ENCODE measurements at places on chromosomes 6 and 20.

DNA sequence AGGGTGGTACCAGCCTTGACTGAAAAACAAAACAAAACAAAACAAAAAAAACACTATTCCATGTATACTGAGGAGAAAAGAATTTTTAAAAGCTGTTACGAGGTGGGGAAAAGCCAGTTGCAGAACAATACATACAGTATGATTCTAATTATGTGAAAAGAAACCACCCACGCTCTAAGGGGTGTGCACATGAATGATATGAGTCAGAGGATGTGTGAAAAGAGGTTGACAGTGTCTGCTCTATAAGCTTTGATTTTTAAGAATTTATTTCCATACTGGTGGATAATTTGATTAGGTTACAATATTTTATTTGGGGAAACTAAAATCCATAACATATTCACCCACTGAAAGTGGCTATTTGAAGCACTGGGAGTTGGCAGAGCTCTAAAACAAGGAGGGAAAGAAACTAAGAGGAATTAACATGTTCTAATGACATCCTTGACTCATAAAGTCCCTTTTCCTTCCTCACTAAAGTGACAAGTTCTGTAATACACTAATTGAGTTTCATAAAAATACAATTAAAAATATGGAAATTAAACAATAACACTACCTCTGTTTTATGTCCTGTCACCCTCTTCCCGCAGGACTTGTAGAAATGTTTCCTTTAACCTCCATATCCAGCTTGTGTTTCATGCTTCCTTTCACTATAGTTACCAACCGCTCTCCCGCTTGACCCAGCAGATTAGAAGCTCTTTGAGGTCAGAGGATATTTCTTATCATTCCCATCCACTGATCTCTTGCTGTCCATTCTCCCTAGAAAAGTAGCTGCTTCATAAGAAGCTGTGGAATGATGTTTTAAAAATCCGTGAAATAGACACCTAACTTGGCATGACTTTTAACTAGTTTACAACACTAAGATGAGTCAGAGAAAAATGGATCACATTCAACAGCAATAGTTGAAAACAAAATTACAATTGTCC is 118.6 kb upstream of the CCDC28A start:
- no peak for DNase-seq

DNA sequence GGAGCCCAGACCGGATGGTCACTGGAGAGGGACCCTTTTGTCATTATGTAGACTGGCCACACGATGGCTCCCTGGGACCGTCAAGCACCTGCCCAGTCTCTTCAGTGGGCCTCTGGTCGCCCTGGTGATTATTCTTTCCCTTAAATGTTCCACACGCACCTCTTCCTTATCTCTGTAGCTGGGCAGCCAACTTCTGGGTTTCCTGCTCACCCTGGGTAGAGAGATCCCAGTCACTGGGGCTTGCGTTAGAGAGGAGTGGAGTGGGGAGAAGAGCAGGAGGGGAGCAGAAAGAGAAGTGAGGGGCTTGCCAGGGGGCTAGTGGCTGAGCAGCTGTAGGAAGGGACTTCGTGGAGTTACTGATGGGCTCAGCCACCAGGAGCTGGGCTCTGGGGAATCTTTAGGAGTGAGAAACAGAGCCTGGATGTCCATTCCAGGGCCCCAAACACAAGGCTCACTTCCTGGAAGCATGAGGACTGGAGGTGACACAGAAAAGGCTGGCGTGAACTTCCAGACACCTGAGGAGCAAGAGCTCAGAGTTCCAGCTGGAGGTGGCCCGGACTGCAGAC is 150.1 kb downstream of the DHX35 start:
- peak; percentile 5 for DNase-seq

DNA sequence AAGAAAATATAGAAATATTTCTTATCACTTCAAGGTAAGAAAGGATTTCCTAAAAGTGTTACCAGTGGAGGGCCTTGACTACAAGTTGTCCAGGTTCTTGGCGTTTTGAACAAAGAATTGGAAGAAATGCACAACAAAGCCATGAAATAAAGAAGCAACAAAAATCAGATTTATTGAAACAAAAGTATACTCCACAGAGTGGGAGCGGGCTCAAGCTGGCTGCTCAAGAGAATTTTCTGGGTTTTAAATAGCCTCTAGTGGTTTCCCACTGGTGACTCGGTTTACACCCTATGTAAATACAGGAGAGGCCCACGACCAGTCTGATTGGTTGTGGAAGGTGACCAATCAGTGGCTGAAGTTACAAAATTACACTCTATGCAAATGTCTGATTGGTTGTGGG is 64.2 kb downstream of the SAMD3 start:
- no peak for DNase-seq

DNA sequence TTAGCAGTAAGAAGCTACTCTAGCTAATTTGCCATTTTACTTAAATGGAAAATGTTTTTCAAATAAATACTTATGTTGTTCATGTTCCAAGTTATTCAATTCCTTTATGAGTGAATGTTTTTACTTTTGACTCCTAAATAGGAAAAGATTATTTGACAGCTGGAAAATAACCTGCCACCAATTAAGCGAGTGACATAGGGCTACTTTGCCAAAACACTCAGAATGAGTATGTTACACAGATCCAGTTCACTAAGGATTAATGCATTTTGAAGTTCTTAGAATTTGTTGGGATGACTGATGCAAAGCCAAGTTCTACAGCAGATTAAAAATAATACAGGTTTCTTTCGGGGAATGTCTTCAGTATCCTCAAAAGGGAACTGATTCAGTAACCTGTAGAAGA is 144.4 kb downstream of the ADGRG6 start:
- no peak for DNase-seq

- no peak for DNase-seq
These were observed 187.5 kb downstream of the BACH2 start for GRCh38 chr6:90109141-90109540.

- no peak for DNase-seq
These were observed 36.7 kb upstream of the CHD6 start for GRCh38 chr20:41654884-41655283.

DNA sequence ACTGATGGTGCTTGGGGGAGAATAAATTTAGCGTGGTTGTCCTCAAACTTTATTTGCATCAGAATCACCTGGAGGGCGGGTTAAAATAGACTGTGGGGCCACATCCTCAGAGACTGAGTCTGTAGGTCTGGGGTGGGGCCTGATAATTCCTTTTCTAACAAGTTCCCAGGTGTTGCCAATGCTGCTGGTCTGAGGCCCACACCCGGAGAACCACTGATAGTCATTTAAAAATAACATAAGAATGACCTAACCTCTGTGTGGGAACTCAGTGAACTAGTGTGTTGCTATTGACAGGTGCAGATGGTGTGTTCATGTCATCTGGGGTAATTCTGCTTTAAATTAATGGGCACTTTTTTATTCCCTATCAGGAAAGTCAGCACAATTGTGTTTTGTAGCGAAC is 64.8 kb downstream of the RTN4IP1 start:
- no peak for DNase-seq

DNA sequence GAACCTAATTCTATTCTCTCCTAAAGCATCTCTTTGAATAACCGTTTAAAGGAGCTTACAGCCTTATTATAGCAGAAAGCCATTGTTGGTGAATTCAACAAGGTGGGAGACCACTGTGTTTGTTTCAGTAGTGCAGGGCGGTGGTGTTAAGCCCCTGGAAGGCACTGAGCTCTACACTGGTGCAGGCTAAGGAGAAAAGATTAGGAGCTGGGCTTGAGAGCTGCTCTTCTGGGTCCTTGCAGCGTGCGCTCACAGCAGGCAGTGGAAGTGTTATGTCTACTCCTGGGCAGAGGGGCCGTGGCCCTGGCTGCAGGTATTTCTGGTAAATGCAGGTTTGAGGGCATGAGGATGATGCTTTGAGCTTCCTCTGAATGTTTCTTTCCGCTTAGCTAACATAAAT is 361.2 kb downstream of the RNF144B start:
- no peak for DNase-seq

GRCh38 chr6:156021746-156022396 is 566.2 kb upstream of the NOX3 start:
- DNase-seq, result no peak

GRCh38 chr20:10855778-10856177 is 182.0 kb upstream of the JAG1 start:
- DNase-seq, result no peak

- DNase-seq, result no peak
These were observed 632 bp downstream of the PRKN start for GRCh38 chr6:162726947-162727321.

GRCh38 chr6:91697010-91697695 is 1110.3 kb upstream of the MAP3K7 start:
- no peak for DNase-seq

- no peak for DNase-seq
These were observed 35.4 kb downstream of the TMX4 start for GRCh38 chr20:7984192-7984591.

GRCh38 chr6:134080171-134080795 is 27.9 kb upstream of the SLC2A12 start:
- no peak for DNase-seq

- DNase-seq, result no peak
These were observed 11.6 kb downstream of the PLN start for GRCh38 chr6:118559659-118560058.

DNA sequence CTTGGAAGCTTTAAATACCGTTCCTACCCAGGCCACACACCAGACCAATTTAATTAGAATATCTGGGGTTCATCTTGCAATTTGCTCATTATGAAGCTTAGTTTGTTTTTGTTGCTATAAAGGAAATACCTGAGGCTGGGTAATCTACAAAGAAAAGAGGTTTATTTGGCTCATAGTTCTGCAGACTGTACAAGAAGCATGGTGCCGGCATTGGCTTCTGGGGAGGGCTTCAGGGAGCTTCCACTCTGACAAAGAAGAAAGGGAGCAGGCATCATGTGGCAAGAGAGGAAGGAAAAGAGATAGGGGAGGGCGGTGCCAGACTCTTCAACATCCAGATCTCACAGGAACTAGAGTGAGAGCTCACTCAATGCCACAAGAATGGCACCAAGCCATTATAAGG is 73.6 kb downstream of the RNF182 start:
- no peak for DNase-seq

DNA sequence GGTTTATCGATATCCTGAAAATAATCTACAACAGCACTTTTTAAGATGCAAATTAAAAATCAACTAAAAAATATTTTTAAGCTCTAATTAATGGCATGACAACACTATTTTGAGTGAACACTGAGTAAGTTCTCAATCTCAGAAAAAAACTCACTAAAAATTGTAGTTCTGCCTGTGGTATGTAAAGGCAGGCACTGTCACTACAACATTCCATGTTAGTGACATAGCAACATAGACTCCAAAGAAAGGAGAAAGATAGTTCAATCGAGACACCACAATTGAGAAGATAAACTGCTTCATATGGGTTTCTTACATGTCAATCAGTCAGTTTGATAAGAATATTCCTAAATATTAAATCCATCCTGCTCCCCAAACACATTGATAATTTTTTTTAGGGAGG is 38.0 kb downstream of the COL12A1 start:
- DNase-seq, result no peak

- DNase-seq, result no peak
These were observed 6.7 kb downstream of the NUDT3 start for GRCh38 chr6:34385793-34386195.

DNA sequence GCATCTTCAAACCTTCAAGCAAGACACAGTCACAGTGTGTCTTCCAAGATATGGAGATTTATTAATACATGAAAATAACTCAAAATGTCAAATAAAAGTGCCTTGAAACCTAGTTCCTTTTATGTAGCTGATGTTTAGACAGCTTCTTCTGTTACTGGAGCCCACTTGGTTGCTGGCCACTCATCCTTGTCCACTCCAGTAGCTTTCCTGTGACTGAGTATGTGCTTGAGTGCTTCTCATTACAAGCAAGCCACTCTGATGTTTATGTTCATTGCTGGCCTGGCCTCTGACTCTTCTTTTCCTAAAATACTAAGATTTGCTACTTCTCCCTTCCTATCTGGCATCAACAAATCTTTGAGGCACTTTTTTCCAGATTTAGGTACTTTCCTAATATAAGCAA is 545.2 kb upstream of the MAN1A1 start:
- no peak for DNase-seq

DNA sequence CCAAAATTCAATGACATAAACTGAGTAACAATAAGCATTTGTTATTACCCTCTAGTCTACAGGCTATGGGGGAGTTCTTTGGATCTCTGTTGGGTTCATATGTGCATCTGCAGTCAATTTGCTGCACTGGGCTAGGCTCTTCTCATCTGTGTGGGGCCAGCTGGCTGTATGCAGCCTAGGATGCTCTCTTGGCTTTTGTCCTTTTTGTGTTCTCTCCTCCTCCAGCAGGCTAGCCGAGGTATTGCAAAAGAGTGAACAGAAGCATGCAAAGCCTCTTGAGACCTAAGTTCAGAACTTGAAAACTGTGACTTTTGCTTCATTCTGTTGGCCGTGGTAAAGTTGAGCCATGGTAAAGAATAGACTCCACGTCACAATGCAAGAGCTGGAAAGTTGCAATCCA is 62.8 kb upstream of the FOXO3 start:
- no peak for DNase-seq

DNA sequence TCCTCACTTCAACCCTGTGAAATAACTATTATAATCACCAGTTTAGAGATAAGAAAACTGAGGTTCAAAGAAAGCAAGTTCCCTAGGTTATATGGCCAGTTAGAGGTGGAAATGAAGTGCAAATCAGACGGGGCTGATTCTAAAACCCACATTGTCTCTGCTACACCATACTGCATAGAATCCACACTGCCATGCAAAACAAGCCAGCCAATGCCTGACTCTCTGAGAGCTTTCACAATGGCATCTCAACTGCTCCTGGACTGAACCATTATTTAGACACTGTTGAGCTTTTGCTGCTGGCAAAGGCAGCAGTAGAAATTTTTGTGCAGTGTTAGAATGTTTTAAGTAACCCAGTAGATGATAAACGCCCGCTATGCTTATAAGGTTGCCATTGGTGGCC is 195.2 kb upstream of the CNR1 start:
- DNase-seq, result no peak

- DNase-seq, result no peak
These were observed 213.7 kb upstream of the CITED2 start for GRCh38 chr6:139588076-139588639.

GRCh38 chr6:117227245-117227962 is 38.0 kb upstream of the VGLL2 start:
- no peak for DNase-seq

DNA sequence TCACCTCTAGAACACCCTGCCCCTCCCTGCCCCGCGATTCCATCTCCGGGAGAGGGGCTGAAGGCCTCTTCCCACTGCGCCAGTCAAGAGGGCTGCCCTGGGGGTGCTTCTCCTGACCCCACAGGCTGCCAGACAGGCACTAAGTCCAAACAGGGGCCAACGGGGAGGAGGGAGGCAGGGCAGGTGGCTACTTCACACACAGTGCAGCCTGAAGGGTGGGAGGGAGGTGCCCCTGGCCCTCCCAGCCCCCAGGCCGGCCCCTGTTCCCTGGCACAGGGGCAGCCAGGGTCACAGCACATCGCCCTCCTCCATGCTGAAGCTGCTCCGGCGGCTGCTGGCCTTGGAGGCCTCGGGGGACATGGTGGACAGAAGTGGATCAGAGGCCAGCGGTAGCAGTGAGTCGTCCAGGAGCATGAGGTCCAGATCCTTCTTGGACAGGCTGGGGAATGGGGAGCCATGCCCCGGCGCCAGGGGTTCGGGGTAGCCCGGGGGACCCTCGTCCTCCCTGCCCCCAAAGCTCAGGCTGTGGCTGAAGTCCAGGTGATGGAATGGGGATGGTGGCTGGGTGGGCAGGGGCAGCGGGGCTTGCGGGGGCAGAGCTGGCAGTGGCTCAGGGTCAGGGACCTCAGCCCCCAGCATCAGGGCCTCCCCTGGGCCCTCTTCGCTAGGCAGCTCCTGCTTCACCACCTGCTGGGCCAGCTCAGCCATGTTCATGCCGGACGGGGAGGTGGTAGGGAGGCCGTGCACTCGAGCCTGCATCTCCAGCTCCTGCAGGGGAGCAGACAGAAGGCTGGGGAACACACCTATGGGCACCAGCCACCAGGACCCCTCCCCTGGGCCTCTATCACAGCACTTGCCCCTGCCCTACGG is 46.3 kb downstream of the MDFI start:
- no peak for DNase-seq

All from hypothalamus (tissue), 51 donors.